ENCODE measurements at places on chromosomes 2 and 18. TPM values are rescaled to one million over a fixed set of nuclear protein-coding genes. Genes with fewer than 3 reads are reported as not detected.

The UGT1A6 gene
- 43.0 TPM for total RNA-seq

The SATB2 gene
- total RNA-seq = 1.6 TPM

The LOXL3 gene
- total RNA-seq = 0.13 TPM

The ACADL gene
- total RNA-seq = 0.26 TPM

The SLC8A1 gene
- 3.7 TPM for total RNA-seq

The LINC00305 gene
- not detected for total RNA-seq

The ANKRD62 gene
- total RNA-seq = 0.13 TPM

The PROKR1 gene
- not detected for total RNA-seq

The SPIRE1 gene
- 125 TPM for total RNA-seq

DNA sequence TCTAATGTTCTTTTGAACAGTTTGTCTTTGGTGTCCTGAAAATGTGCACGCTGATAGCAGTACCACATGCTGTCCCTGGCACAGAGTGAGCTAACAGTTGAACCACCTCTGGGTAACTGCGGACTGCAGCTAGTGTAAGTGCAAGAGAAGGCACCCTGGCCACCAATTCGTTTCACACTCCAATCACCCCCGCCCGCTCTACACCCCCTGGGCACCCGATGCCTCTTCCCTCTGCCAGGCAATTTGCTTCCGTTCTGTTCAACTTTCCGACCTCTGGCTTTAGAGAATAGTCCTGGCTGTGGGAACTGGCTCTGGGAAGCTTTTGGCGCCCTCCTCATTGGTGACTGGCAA lies 1.4 kb downstream of the DOCK10 start:
- no peak for DNase-seq

- DNase-seq = no peak
These were observed 46.7 kb upstream of the ITGA6 start for GRCh38 chr2:172380436-172381274.

- DNase-seq = no peak
These were observed 13.5 kb downstream of the KCNIP3 start for GRCh38 chr2:95310651-95311050.

- no peak for DNase-seq
These were observed 36.1 kb downstream of the ABCG8 start for GRCh38 chr2:43874776-43875451.

DNA sequence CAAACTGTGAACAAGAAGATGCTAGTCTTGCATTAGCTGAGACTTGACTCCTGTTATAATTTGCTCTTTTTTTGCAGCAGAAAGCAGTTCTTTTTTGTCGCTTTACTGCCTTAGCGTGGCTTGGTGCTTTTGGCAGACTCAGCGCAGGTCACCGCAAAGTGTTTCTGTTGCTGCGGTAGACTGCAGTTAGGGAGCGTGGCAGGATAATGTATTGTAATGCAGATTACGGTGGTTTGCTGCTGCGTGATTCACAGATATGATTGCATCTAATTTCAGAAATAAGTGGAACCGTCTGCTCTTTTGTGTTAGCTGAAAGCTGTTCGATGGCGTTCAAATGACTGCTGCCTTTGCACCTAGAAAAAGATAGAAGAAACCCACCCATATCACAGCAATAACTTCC lies 131.6 kb upstream of the SATB2 start:
- DNase-seq = no peak

GRCh38 chr18:67410075-67411070 lies 106.1 kb downstream of the DSEL start:
- DNase-seq = no peak

- peak; percentile 82 for DNase-seq
These were observed 143.4 kb downstream of the TMEM17 start for GRCh38 chr2:62362561-62362960.

DNA sequence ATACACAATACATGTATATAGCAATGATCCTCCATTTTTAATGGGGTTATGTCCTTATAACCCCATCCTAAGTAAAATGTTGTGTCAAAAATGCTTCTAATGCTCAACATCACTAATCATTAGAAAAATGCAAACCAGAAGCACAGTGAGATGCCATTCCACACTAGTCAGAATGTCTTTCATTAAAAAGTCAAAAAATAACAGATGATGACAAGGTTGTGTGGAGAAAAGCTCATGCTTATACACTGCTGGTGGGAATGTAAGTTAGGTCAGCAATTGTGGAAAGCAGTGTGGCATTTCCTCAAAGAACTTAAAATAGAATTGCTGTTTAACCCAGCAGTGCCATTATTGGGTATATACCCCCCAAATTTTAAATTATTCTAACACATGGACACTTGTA lies 654.9 kb upstream of the CNTNAP5 start:
- DNase-seq = no peak

- peak; percentile 93 for DNase-seq
These were observed 80.1 kb downstream of the PLA2R1 start for GRCh38 chr2:159982270-159982669.

GRCh38 chr2:196103626-196104025 lies 35.0 kb upstream of the DNAH7 start:
- no peak for DNase-seq

GRCh38 chr2:223860809-223861738 lies 23.7 kb upstream of the AP1S3 start:
- DNase-seq = peak; percentile 97

DNA sequence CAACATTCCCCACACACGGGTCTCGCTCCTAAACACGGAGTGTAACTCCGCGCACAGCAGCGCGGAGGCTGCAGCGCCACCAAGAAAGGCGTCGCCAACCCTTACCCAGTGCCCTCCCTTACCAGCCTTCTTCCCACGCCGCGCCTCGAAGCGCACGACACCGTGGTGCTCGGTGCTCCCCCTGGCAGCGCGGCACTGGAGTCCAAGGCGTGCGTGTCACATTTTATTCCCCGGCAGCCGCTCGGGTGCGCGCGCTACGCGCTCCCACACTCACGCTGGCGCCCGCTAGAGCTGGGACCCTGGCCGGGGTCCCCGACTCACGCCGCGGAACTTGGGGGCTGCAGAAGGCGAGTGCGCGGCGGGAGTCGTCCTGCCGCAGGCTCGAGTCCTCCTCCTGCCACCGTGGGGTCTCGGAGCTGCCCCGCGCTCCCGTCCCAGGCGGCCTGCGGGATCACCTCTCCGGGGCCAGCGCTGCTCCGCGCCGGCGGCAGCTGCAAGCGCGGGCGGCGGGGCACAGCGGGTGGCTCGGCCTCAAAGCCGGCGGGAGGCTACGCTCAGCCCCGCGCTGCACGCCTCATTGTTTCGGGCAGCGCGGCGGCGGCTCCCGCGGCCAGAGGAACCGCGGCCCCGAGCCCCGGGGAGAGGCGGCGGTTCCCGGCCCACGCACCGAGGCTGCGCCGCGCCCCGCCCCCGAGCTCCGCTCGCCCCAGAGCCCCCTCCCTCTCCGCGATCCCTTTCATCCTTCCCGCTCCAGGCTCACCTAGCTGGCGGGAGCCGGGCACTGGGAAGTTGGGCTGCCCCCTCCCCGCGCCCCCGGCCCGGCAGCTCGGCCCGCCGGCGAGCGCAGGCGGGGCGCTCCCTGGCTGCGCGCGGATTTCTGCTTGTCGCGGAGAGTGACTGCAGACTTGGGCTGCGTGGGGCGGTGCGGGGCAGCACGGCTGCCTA lies at the start of gene ST6GAL2:
Gene ST6GAL2 (minus strand): TSS at position 197 of the 945 bp plus-strand sequence. CDS start 42,190 bp downstream, outside the sequence.
- DNase-seq = no peak

DNA sequence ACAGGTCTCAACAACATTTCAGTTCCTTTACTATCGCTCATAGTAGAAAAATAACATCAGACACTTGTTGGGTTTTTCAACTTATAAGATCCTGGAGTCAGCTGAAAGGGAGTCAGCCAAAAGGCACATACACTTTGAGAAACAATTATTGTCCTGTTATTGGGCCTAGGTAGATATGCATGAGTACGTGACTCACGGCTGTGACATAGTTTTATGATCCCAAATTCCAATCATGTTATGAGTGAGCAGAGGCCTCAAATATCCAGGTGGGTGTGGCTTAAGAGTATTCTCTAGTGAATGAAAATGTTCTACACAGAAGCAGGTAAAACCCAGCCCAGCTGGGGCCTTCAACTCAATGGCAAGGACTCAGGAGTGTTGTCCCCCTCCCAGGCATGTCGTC lies 27.2 kb downstream of the SERPINB8 start:
- peak; percentile 45 for DNase-seq

DNA sequence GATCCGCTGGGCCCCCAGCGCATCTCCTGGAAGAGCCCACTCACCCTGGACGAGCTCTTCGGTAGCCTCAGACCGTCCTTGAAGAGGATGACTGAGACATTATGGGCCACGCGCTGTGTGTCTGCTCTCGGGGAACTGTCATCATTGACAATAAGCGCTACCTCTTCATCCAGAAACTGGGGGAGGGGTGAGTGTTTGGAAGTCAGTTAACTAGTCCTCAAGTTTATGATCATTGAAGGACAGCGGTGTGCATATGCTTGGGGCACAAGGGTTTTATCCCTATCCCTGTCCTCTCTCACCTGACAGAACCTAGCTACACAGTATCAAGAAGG lies 586 bp downstream of the STK16 start:
- DNase-seq = no peak

- DNase-seq = no peak
These were observed 204.1 kb downstream of the AFF3 start for GRCh38 chr2:99938250-99938649.

- DNase-seq = no peak
These were observed 278.6 kb downstream of the DSC3 start for GRCh38 chr18:30763902-30764350.

DNA sequence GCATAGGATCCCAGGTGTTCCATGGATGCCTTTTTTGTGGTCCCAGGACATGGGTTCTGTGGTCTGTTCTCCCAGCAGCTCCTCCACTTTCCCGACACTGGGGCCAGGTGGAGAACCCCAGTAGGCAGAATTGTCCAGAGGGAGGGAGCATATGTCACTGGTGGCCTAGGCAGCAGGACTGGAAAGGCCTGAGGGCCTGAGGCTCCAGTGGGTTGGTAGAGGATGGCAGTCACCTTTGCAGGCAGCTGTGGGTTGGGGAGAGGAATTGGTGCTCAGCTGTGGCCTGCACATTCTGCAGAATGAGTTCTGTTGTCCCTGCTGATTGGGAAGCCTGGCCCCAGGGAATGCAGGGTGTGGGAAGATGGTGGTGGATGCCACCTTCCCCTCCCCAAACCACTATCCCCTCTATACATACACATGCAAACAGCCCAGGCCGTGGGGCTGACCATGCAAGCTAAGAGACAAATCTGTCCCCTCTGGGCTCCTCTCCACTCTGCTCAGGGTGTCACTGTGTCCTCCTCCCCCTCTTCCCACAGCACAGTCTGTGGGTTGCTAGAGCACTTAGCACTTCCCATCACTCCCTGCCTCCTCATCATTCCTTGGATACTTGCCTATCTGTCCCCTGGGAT lies 11.4 kb downstream of the CTIF start:
- DNase-seq = no peak

GRCh38 chr2:214401580-214401979 lies 9.3 kb upstream of the VWC2L start:
- DNase-seq = peak; percentile 76

- DNase-seq = no peak
These were observed 13.6 kb upstream of the APCDD1 start for GRCh38 chr18:10440884-10441283.

GRCh38 chr2:137658433-137658832 lies 305.8 kb upstream of the HNMT start:
- no peak for DNase-seq

DNA sequence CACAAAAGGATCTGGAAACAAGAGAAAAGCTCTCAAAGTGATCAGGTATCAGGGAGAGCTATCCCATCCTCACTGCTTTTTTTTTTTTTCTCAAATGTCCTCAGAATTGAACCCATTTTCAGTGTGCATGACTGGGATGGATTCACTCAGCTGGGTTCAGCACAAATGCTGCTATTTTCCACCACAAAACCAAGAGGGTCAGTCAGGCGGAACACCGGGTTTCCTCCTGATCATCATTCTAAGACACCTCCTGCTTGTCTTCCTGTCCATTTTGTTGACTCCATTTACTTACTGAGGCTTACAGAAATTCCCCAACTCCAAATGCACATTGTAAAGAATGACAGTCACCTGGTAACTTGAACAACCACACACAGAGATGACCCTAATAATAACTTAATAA lies 39.9 kb downstream of the CYRIA start:
- DNase-seq = no peak

GRCh38 chr2:134934641-134935040 lies 16.0 kb downstream of the CCNT2 start:
- DNase-seq = peak; percentile 25

- no peak for DNase-seq
These were observed 57.7 kb upstream of the ASPRV1 start for GRCh38 chr2:70019096-70019495.

GRCh38 chr2:117763804-117764203 lies 50.7 kb upstream of the DDX18 start:
- no peak for DNase-seq

Measured in bronchial epithelial cell (primary cell).